Osteoblast (primary cell): ENCODE measurements at places on chromosomes 11 and 22.

DNA sequence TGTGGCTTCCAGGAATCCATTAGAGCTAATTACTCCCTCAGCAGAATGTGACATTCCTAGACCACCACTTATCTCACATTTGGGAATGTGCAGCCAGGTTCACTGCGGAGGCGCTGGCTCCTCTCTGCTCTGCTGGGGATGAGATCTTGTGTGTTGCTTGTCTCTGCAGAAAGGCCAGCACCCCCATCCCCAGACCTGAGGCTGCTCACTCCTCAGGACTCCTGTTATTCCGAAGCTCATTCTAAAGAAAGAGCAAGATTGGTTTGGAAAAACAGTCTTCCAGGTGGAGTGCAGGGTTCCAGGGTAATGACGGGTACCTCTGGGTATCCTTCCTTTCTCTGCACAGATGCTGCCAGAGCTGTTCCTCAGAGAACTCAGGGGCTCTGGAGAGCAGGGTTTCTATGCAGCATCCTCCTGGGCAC is 20.8 kb downstream of the RSPH14 start:
- H3K36me3 ChIP-seq: no peaks in the 10 kb centered on the region
- no peak overlapping the region for H3K27ac ChIP-seq

DNA sequence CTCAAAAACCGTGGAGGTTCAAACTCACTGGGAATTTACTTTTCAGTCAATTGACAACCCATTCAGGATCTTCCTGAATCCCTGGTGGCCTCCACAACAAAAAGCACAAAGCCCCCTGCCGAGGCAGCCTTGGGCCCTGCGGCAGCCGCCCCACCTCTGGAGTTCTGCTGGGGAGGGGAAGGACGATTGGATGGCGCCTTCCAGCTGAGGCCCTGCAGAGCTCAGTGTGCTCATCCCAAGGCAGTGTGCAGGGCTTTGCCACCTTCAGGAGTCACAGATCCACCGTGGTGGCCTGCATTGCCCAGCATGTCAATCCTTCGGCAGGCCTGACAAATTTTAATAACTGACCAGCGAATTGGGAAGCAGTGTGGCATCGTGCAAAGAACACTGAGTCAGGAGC is 7.4 kb downstream of the ZFTA start:
- H3K27me3 ChIP-seq: no peaks in the 10 kb centered on the region
- no peak overlapping the region for H3K4me3 ChIP-seq
- H3K4me1 ChIP-seq: no peaks in the 10 kb centered on the region

DNA sequence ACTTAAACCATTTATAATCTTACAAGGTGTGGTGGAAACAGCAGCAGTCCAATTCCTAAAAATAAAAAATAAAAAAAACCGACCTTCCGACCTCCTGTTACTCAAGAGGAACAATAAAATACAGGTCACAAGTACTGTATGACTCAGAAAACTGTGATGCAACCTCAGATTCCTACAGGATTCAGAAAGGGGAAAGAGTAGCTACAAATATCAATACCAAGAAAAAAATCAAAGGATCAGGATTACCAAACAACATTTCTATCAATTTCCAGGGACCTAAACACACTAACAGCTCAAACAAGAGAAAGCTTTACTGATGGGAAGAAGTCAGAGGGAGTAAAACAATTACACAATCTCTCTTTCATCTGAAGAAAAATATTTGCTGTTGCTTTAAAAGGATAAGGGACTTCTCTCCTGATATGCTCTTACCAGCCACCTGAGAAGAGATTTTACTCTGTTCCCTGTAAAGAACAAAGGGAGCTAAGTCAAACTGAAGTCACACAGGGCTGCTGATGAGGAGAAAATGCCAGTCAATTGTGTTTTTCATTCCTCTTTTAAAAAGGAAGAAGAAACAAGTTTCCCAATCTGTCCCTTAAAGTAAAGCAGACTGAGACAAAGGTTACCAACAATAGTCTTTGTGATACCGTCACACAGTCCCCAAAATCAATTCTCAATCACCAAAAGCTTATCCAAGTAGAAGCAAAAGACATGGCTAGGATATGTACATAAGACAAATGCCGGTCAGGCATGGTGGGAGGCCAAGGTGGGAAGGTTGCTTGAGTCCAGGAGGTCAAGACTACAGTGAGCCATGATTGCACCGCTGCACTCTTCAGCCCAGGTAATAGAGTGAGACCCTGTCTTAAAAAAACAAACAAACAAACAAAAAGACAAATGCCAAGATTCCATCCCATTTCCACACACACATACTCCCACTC is 39.3 kb downstream of the AMBRA1 start:
- peak overlapping the region; percentile 86 for H3K27ac ChIP-seq
- no peaks in the 10 kb centered on the region for H3K36me3 ChIP-seq
- H3K4me1 ChIP-seq: peaks cover 38% of the 10 kb centered on the region
- no peak for DNase-seq

DNA sequence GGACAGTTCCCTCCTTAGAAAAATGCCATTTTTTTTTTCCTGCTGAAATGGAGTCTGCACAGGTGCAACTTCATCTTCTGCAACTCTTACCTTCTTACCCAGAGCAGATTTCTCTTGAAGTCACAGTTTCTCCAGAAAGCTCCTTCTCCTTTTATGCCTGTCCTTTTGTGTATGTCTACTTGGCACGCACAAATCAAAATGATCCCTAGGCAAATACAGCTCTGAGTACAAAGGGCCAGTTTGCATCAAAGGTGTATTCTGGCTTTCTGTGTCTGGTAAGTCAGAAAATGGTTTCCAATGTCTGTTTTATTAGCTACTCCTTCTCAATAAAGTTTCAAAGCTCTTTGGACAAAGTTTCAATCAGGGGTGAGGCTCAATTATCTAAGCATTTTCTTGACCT is 2.5 kb downstream of the CLDN25 start:
- no peak for DNase-seq
- H3K27ac ChIP-seq: no peak overlapping the region
- peaks cover 6% of the 10 kb centered on the region for H3K4me1 ChIP-seq
- H3K36me3 ChIP-seq: no peaks in the 10 kb centered on the region
- H3K4me3 ChIP-seq: no peak overlapping the region

DNA sequence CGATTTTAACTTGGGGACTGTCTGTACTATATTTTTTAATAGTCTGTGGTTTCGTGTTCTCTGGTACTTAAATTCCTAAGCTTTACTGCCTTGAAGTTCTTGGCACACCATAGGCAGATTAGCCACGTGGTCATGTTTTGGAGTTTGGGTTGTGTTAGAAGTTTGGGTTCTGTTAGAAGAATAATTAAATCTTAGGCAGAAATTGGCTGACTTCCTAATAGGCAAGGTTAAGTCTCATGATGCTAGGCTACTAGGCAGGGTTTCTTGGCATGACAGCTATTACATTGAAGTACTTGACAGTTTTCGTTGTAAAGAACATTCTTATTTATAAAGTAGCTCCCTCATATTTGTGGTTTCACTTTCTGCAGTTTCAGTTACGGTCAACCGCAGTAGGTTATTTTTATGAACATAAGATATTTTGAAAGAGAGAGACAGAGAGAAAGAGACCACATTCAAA is 30.0 kb upstream of the MMP7 start:
- peaks cover 22% of the 10 kb centered on the region for H3K4me1 ChIP-seq
- peak overlapping the region; percentile 68 for H3K4me3 ChIP-seq
- peak overlapping the region; percentile 19 for H3K27ac ChIP-seq
- no peaks in the 10 kb centered on the region for H3K27me3 ChIP-seq
- no peaks in the 10 kb centered on the region for H3K36me3 ChIP-seq

DNA sequence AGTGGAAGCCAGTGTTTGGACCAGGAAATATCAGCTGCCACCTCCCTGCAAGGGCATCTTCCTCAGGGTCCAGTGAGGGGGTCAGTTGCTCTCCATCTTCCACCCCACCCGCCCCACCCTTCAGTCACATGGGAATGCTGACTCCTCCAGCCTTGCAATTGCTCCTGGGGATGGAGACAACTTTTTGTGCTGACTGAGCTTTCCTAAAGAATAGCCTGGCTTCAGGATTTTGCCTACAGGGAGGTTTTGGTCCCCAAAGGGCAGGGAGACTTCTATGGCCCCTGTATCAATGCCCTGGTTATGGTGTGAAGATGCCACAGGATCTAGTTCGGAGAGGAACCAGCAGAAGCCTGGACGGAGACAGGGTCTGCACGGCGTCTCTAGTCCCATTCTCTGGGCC is 124.0 kb upstream of the LMO1 start:
- no peaks in the 10 kb centered on the region for H3K27me3 ChIP-seq
- DNase-seq: no peak
- H3K27ac ChIP-seq: no peak overlapping the region
- H3K36me3 ChIP-seq: no peaks in the 10 kb centered on the region
- H3K4me1 ChIP-seq: peaks cover 4% of the 10 kb centered on the region

DNA sequence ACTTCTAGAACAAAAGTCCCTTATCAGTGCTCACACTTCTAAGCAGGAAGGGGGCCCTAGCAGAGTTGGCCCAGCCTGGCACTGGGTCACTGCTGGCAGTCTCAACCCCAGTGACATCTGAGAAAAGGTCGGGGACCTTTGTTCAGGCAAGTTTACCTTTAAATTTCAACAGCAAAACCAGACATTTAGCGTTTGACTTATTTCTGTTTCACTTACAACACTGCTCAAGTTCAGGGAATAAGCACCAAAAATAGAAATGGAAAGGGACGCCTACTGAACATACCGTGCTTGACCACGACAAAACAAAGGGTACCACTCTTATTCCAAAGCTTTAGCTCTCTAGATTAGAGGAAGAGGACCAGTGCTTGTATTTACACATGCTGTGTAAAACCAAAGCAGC is 26.2 kb downstream of the PITPNB start:
- no peak for DNase-seq
- H3K4me3 ChIP-seq: no peak overlapping the region
- no peak overlapping the region for H3K27ac ChIP-seq
- no peaks in the 10 kb centered on the region for H3K4me1 ChIP-seq

DNA sequence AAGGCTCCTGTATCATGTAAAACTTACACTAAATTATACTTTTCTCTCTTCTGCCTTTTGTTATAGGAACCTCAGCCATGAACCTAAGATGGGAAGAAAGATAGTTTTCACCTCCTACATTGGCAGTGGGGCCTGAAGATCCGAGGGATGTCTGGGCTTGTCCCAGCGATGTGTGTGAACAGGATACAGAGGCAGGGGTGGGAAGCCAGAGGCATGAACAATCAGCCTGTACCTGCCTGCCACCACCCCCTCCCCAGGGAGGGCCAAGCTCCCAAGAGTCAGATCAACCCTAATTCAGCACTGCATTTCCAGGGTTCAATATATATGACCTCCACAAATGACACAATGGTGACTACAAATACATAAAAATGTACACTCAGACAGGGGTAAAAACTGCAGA is 9.4 kb downstream of the KIAA0930 start:
- H3K27me3 ChIP-seq: no peaks in the 10 kb centered on the region
- DNase-seq: peak; percentile 72
- H3K36me3 ChIP-seq: no peaks in the 10 kb centered on the region
- no peak overlapping the region for H3K4me3 ChIP-seq
- no peak overlapping the region for H3K27ac ChIP-seq

DNA sequence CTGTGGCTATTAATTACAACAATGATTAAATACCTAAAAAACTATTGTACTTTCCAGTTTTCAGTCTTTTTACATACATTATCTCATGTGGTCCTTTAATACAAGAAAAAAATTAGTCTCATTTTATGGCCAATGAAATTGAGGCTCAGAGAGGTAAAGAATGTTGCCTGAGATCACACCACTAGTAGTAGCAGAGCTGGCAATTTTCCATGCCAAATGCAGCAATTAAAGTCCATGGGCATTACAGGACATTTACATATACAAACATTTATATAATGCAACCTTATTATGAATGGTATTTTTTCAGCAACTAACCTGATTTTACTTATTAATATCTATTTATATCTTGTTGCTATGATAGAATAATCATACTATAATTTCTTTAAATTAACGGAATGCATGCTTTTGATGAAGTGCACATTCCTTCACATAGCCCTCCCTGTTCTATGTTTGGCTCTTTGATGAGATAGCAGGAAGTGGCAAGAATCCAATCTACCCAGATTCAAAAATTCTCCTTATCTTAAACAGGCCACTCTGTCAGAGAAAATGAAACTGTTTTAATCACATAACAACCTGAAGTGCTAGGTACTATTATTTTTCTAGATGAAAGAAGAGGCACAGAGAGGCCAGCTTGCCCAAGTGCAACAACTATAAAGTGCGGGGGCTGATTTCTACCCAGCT is 120.9 kb upstream of the LDLRAD3 start:
- DNase-seq: peak; percentile 63
- H3K4me1 ChIP-seq: no peaks in the 10 kb centered on the region
- no peaks in the 10 kb centered on the region for H3K27me3 ChIP-seq
- H3K36me3 ChIP-seq: no peaks in the 10 kb centered on the region
- no peak overlapping the region for H3K27ac ChIP-seq
- no peak overlapping the region for H3K4me3 ChIP-seq

GRCh38 chr11:46122945-46123715 is 1.9 kb upstream of the PHF21A start:
- H3K4me1 ChIP-seq: peaks cover 20% of the 10 kb centered on the region
- H3K4me3 ChIP-seq: no peak overlapping the region
- DNase-seq: no peak
- H3K27ac ChIP-seq: no peak overlapping the region
- no peaks in the 10 kb centered on the region for H3K36me3 ChIP-seq

- DNase-seq: no peak
- H3K36me3 ChIP-seq: no peaks in the 10 kb centered on the region
- no peaks in the 10 kb centered on the region for H3K4me1 ChIP-seq
- no peaks in the 10 kb centered on the region for H3K27me3 ChIP-seq
- no peak overlapping the region for H3K27ac ChIP-seq
Measured at GRCh38 chr11:71065841-71066240, 186.5 kb downstream of the SHANK2 start.

DNA sequence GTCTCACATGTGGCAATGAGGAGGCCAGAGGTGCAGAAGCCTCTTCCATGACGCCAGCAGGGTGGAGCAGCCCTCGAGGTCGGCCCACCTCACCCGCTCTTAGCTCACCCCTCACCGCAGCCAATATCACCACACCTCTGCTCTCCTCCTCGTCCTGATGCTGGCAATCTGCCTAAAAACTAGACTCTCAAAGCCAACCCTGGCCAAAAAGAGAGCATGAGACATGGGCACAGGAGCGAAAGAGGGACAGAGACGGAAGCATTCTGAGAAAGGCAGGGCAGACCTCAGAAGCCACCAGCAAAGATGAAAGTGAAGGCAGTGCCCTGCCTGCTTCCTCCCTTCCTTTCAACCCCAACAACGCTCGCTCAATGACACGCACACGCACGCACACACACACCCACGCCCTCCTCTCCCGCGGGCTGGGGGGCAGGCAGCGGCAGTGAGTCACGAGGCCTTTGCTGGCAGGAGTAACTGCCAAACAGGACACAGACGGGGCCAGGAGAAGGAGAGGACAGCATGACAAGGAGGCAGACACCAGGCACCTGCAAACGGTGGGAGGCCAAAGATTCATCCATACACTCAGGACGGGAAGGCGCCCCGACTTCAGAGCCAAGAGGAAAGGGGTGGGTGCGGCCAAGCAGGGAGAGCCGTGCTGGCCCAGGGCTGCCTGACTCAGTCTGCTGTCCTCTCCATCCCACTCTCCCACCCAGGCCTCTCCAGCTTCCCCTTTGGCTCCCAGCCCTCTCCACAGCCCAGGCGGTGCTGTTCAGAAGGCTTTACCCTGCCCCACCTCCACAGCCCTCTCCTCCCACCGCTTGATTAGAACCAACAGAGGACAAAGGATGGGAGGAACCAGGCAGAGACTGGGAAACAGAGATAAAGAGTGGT is 11.4 kb downstream of the IGSF9B start:
- DNase-seq: no peak
- H3K36me3 ChIP-seq: no peaks in the 10 kb centered on the region
- no peaks in the 10 kb centered on the region for H3K4me1 ChIP-seq
- no peak overlapping the region for H3K4me3 ChIP-seq

- DNase-seq: no peak
- no peak overlapping the region for H3K4me3 ChIP-seq
- no peaks in the 10 kb centered on the region for H3K36me3 ChIP-seq
- H3K4me1 ChIP-seq: no peaks in the 10 kb centered on the region
- no peaks in the 10 kb centered on the region for H3K27me3 ChIP-seq
Measured at GRCh38 chr22:40128989-40129388, 48.7 kb upstream of the TNRC6B start.
